Cardiac muscle cell (in vitro differentiated cells and primary cell): ENCODE measurements at places on chromosomes 6 and 20.

DNA sequence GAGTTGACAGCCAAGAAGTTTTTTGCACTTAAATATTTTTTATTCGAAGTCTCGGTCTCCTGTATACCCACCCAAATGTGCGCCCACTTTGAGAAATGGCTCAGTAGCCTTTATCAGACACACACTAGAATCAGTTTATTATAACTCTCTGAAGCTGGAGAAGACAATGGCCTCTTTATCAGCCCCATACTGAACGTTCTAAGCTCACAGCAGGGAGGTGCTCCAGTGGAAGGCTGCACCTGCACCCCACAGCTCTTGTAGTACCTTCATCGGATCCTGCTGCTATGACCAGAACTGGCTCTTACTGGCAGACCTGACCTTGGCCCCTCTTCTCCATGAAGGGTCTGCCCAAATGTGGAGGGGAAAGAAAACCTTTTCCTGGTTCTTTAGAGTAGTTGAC lies 165.0 kb upstream of the SCGN start:
- no peak for DNase-seq

DNA sequence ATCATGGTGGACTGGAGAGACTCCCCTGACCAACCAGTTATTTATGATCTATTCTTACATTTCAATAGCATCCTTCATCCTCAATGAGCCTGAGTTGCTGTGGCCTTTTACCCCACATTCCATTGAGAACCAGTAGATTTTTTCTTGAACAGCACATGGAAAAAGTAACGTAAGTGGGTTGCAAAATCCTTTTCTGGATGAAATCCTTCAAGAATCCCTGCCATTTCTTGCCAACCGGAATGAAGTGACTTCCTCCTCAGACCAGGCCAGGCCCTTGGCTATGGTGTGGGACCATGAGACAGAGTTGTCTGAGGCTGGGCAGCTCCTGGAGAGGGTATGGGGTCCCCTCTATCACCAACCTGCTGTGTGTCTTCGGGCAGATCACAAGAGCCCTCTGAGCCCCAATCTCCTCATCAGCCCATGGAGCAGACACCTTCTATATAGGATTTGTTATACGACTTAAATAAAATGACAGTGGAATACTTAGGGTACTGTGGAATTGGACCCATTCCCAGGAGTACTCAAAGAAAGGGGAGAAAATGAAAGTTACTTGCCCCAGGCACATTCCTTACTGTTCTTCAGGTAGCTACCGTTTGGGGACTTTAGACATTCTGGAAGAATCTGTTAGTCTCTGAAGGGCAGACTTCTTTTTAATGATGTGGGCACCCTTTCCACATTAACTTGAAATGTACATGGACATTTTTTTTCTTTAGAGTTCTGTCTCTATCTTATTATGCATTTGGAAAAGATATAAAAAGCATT lies 10.9 kb downstream of the EYA2 start:
- DNase-seq: no peak

- DNase-seq: peak; percentile 33
These were observed 16.2 kb downstream of the PM20D2 start for GRCh38 chr6:89162047-89162371.

DNA sequence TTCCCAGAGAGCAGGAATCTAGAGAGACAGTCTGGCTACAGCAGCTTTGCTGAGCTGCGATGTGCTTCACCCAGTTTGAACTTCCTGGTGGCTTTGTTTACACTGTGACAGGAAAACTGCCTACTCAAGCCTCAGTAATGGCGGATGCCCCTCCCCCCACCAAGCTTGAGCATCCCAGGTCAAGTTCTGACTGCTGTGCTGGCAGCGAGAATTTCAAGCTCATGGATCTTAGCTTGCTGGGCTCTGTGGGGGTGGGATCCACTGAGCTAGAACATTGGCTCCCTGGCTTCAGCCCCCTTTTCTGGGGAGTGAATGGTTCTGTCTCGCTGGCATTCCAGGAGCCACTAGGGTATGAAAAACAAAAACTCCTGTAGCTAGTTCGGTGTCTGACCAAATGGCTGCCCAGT lies 91.0 kb upstream of the ESR1 start:
- DNase-seq: no peak

GRCh38 chr20:8464368-8464767 lies 332.3 kb downstream of the PLCB1 start:
- DNase-seq: no peak

- peak; percentile 30 for DNase-seq
These were observed 64.9 kb upstream of the PAX1 start for GRCh38 chr20:21640556-21640955.

- no peak for DNase-seq
These were observed 91.4 kb downstream of the BFSP1 start for GRCh38 chr20:17439616-17440296.

GRCh38 chr6:104321301-104321700 lies 538.4 kb downstream of the HACE1 start:
- DNase-seq: no peak

- DNase-seq: no peak
These were observed 75.3 kb downstream of the TCP11 start for GRCh38 chr6:35065870-35066269.

GRCh38 chr6:162798546-162799266 lies 70.9 kb downstream of the PACRG start:
- no peak for DNase-seq

GRCh38 chr6:4336084-4336483 lies 200.7 kb upstream of the ECI2 start:
- no peak for DNase-seq

DNA sequence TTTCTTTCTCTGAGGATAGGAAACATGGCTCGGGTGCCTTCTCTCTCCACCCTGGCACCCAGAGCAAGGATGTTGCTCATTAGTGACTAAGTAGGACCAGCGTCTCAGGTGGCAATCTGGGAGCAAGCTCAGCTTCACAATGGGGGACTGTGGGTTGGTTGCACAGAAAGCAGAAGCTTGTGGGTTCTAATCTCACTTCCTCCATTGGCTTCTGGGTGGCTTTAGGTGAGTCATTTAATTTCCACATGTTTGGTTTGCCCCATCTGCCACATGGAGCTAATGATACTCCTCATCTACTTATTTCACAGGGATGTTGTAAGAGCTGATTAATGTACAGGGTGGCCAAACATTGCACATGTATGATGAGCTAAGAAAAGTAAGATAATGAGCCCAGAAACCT lies 54.8 kb upstream of the AKIRIN2 start:
- DNase-seq: peak; percentile 87

GRCh38 chr20:43666376-43667328 lies at the start of gene MYBL2:
Gene MYBL2, plus strand, starts transcription at chr20:43667114. Its CDS starts 170 bp downstream, at chr20:43667284.
- DNase-seq: peak; percentile 64
